ENCODE measurements at places on chromosomes 3 and 15. TPM values are rescaled to one million over a fixed set of nuclear protein-coding genes. Genes with fewer than 3 reads are reported as not detected.

DNA sequence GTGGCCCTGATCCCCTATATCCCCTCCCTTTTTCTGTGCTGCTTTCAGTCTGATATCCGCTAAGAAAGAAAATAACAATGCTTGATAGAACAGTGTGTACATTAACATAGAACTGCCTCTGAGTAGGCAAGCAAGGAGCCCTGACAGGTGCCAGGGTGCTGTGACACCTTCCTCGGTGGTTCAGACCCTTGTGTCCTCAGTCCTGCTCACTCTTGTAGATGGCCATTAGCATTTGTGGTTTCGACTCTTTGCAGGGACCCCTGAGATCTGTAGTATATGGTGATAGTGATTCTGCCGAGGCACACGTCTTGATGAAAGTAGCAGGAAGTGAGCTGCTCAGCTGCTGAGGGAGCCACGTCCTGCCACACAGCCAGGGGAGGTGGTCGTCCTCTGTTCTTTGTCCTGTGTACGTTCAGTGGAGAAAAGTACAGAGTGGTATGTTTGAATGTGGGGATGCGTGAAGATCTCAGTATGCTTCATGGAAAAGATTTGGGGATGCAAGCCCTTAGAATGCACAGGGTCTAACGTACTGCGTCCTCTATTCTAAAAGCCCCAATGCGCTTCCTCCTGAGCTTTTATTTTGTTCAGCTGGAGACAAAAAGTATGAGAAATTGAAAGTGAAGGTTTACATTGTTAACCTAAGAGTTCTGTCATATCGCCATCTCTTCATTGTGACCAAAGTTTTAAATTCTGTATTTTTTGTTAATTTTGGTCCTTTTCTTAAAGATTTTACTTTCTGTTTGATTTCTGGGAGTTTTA lies 35.4 kb downstream of the PXYLP1 start:
- DNase-seq: no peak

DNA sequence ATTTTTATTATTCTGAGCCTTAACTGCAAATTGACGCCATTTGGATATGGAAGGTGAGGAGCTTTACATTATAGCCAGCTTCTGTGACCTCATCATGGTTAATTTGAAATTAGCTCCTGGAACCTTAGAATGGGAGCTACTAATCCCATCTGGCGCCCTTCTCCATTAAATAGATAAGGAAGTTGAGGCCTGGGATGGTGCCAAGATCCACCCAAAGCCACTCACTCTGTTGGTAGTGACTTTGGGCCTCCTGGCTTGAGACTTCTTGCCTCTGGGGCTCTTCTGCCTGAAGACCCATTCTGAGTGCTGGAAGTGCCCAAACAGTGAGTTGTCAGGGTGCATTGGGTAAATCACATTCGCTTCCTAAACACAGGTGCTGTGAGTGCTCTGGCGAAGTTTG lies 12.0 kb upstream of the HMCES start:
- no peak for DNase-seq

DNA sequence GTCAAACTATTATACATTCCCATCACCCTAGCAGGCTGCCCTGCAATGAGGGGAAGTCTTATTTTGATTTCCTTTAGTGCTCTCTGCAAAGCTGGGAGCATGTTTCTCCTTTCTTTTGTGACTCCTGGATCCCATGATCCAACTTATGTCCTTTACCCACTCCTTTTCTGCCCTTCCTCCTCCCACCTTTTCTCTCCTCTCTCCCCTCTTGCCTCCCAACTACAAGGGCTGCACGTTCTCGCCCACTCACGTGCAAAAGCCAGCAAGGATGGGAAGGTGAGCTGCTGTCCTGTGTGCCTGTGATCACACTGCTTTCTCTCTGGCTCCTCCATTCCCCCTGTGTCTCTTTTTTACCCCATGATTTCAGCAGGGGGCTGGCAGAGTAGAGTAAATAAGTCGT lies 6.1 kb downstream of the VIPR1 start:
- DNase-seq: no peak

DNA sequence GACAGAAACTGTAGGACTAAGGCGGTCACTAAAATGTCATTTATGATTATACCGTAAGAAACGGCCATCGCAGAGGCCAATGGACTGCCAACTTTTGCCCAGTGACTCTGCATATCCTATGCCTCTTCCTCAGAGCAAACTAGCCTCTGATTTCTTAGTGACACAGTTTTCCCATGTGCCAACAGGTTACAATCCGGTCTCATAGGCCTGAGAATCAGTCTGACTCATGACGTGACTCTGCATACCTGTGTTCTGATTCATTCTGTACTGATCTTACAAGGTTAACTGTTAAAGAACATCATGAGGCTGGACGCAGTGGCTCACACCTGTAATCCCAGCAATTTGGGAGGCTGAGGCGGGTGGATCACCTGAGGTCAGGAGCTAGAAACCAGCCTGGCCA lies 17.8 kb downstream of the RUBCN start:
- no peak for DNase-seq

GRCh38 chr15:43325039-43325684 lies 5.2 kb downstream of the LCMT2 start:
- DNase-seq: no peak

- DNase-seq: no peak
These were observed 63.2 kb upstream of the MAGI1 start for GRCh38 chr3:66101901-66102300.

GRCh38 chr3:65146179-65146578 lies 458.4 kb upstream of the ADAMTS9 start:
- DNase-seq: peak; percentile 18

- DNase-seq: peak; percentile 21
These were observed 985 bp downstream of the LCMT2 start for GRCh38 chr15:43329217-43329959.

- DNase-seq: no peak
These were observed 817.4 kb upstream of the LMCD1 start for GRCh38 chr3:7684182-7684715.

GRCh38 chr3:72317491-72317890 lies 530.8 kb downstream of the SHQ1 start:
- no peak for DNase-seq

STX19 gene
- 0.32 TPM for polyA plus RNA-seq

- DNase-seq: no peak
These were observed 155.0 kb downstream of the DUT start for GRCh38 chr15:48486228-48486627.

A4GNT gene
- 1.8 TPM for polyA plus RNA-seq

- peak; percentile 50 for DNase-seq
These were observed 126.0 kb downstream of the FMN1 start for GRCh38 chr15:33068511-33068990.

NGRN gene
- polyA plus RNA-seq: 113 TPM

SSUH2 gene
- polyA plus RNA-seq: 4.9 TPM

GRCh38 chr15:32096916-32097617 lies 66.8 kb downstream of the CHRNA7 start:
- DNase-seq: no peak

CA12 gene
- 151 TPM for polyA plus RNA-seq

GPR176 gene
- 15.9 TPM for polyA plus RNA-seq

GOLGA6A gene
- 0.27 TPM for polyA plus RNA-seq

GRCh38 chr3:106371971-106372805 lies 503.4 kb upstream of the CBLB start:
- DNase-seq: no peak

ECE2 gene
- polyA plus RNA-seq: not detected

DNA sequence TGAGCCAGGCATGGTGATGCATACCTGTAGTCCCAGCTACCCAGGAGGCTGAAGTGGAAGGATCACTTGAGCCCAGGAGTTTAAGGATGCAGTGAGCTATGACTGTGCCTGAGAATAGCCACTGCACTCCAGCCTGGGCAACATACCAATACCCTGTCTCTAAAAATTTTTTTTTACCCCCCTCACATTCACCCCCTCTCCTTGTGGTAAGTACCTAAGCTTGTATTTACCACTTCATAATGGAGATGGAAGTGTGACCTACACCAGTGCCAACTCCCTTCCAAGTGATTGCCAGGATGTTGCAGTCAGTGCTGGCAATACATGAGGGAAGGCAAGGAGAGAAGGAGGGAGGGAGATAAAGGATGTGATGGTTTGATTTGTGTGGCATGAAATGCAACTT lies 84.2 kb downstream of the LRRC28 start:
- DNase-seq: no peak

GRCh38 chr15:31342381-31342780 lies 15.7 kb downstream of the KLF13 start:
- no peak for DNase-seq

DNA sequence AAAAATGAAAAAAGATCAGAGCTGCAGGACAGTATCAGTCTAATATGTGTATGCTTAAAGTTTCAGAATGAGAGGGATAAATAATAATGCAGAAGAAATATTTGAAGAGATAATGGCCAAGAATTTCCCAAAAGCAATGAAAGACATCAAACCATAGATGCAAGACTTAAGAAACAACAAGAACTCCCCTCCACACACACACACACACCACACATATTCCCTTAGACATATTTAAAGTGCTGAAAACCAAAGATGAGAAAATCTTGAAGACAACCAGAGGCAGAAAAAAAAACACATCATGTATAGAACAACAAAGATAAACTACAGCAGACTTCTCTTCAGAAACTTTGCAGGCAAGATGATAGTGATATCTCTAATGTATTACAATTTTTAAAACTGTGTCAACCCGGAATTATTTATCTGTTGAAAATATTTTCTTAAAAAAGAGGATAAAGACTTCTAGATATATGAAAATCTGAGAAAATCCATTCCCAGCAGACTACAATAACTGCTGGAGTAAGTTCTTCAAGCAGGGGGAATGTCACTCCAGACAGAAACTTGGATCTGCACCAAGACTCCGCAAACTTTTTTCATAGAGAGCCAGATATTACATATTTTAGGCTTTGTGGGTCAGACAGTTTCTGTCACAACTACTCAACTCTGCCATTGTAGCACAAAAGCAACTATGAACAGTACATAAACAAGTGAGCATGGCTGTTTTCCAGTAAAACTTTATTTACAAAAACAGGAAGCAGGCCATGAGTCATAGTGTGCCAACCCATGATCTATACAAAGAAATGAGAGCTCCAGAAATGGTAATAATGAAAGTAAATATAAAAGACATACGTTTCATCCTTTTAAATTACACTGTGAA lies 223.4 kb upstream of the CGNL1 start:
- no peak for DNase-seq

AGTR1 gene
- 19.2 TPM for polyA plus RNA-seq

- no peak for DNase-seq
These were observed 116.1 kb upstream of the SLC7A14 start for GRCh38 chr3:170701696-170702678.

DNA sequence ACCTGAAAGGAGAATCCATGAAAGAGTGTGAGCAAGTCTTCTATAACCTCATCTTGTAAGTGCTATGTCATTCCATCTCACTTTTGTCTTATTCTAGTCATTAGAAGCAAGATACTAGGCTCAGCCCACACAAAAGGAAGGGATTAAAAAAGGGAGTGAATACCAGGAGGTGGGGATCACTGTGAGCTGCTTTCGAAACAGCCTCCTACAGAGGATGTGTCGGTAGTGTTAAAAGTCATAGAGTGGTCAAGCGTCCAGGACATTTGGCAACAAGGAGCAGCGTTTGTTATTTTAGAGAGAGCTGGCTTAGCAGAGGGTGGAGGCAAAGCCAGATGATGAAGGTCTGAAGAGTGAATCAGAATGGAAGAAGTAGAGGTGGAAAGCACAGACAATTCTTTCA lies 11.7 kb upstream of the ZNF148 start:
- no peak for DNase-seq

LSMEM2 gene
- 0.58 TPM for polyA plus RNA-seq

RAD51 gene
- 16.9 TPM for polyA plus RNA-seq

DNA sequence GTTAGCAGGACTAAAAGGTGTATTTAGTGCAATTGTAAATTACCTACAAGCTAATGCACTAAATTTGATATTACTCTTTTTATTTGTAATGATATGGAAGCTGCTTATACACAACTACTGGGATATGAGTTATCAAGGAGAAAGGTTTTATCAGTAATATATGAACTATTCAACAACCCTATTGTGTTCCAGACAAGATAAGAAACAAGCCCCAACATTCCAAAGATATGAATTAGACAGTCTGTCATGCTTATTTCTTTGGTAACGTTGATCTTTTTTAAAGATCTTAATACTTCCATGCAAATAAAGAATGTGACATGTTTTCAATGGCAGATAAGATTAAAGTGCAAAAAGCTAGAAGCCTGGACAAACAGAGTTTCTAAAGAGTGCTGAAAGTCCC lies 314.0 kb upstream of the THBS1 start:
- DNase-seq: no peak

GHSR gene
- not detected for polyA plus RNA-seq

CHRNA7 gene
- 37.3 TPM for polyA plus RNA-seq

- DNase-seq: no peak
These were observed 81.4 kb upstream of the CRBN start for GRCh38 chr3:3260870-3261269.

DNA sequence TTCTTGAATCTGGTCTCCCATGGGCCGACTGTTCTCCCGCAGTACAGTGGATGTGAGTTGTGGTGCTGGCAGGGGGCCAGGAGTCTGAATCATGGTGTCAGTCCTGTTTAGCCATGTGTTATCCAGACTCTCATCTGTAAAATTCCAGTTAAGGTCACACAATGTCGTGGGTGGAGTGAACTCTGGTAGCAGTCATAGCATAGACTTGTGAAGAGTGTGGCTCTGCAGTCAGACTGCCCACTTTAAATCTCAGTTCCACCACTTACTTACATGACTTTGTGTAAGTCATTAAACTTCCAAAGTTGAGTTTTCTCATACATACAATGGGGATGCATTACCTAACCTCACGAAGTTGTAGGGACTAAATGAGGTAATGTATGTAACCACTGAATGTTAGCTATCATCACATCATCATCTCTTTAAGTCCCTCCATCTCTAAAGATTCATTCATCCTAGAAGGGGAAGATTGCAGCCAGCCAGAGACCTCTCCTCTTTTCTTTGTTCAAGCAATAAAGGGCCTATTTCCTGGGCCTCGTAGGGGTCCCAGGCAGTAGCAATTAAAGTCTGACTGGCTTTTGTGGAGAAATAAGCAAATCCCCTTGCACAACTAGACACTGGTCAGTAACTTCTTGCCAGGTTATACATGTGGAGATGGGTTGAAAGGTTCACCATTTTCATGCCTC lies 93.9 kb downstream of the PCCB start:
- DNase-seq: peak; percentile 3

DNA sequence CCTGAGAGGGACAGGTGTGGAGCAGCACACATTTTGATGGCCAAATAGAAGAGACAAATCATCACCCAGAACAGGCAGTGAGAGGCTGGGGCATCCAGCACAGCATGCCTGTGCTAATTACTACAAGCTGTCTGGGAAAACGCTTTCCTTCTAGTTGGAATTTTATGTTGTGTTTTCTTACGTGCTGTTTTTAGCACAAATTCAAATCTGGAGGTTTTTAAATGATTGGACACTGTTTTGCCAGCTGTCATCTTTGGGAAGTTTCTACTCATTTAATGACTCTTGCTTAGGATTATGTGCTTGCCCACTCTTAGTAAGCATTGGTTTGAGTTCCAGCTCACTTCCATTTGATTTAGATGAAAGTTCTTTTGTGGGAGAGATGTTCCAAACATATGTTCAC lies 43.5 kb downstream of the EAF1 start:
- no peak for DNase-seq

- no peak for DNase-seq
These were observed 102.9 kb downstream of the PLCH1 start for GRCh38 chr3:155641956-155642355.

LTK gene
- polyA plus RNA-seq: 1.7 TPM
